ENCODE measurements at places on chromosomes 5 and 9.

- DNase-seq, result no peak
These were observed 93.8 kb upstream of the BNC2 start for GRCh38 chr9:16964228-16964627.

DNA sequence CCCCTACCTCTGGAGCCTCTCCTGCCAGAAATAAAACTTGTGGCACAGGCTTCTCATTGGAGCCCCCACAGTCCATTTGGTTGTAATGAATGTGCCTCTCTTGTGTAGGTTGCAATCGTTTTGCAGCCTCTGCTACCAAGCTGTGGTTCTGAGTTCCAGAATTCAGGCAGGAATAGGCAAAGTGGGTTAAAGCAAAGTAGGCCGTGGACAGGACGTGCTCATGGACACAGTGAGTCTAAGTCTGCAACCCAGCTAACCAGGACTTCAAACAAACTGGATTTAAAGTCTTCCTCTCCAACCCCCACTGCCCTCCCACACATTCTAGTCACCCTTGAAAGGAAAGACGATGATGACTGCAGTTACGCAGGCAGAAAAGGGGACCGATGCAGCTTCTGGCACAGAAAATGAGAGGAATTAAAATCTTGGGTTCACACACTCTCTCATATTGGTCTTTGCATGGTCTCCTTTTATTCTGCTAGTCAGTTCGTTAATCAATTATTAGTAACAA lies 260.0 kb downstream of the PIK3R1 start:
- DNase-seq, result no peak

DNA sequence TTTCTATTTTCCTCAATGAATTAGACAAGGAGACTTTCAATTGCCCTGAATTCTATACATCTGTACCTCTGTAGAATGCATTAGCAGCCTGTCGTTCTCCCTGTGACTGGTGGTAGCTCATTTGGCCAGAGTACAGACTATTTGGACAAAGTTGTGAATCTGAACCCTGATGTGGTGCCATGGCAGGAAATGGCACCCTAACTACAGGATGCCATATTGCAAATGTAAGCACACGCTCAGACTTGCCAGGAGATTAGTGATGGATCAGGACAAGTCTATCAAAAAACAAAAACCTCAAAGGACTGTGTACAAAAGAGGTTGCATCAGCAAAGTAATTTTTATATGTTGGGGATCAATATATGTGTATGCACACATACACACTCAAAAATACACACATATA lies 58.3 kb downstream of the SVEP1 start:
- no peak for DNase-seq

DNA sequence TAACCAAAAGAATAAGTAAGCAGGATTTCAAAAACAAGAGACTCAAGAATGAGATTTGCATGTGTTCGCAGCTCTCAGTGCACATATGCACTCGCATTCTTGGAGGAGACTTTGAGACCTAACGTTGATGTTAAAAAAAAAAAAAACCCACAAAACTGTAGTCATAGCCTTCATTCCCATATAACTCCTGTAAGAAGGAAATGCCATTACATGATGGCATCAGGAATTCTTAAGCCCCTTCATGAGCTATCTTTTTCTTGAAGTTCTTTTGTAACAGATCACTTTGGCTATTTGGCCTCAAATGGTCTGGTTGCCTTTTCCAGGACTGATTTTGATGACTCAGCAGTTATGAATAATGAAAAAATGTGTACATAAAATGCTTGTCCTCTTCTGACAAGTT lies 113.8 kb downstream of the ALDH1A1 start:
- DNase-seq, result no peak

- no peak for DNase-seq
These were observed 5.7 kb downstream of the LCN1 start for GRCh38 chr9:135526730-135527571.

DNA sequence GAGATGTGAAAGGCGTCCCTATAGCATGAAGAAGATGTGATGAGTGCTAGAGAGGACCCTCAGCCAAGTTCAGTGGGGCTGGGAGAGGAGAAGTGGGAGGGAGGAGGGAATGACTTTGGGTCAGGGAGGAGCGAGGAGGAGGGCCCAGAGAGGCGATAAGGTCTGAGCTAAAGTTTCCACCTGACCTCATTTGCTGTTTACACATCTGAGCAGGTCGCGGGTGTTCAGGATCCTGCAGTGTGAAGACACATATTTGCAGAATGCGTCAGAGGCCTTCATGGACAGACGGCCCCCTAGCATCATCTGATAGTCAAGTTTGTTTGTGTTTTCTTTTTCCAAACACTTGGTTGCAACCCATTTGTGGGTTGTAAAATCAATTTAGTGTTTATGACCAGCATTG lies 18.9 kb upstream of the IGFBPL1 start:
- DNase-seq, result no peak

GRCh38 chr5:54205918-54206317 lies 104.5 kb downstream of the ARL15 start:
- DNase-seq, result no peak

GRCh38 chr9:132074736-132075135 lies 4.9 kb downstream of the MED27 start:
- no peak for DNase-seq

GRCh38 chr5:32298059-32298415 lies 14.7 kb downstream of the MTMR12 start:
- no peak for DNase-seq

DNA sequence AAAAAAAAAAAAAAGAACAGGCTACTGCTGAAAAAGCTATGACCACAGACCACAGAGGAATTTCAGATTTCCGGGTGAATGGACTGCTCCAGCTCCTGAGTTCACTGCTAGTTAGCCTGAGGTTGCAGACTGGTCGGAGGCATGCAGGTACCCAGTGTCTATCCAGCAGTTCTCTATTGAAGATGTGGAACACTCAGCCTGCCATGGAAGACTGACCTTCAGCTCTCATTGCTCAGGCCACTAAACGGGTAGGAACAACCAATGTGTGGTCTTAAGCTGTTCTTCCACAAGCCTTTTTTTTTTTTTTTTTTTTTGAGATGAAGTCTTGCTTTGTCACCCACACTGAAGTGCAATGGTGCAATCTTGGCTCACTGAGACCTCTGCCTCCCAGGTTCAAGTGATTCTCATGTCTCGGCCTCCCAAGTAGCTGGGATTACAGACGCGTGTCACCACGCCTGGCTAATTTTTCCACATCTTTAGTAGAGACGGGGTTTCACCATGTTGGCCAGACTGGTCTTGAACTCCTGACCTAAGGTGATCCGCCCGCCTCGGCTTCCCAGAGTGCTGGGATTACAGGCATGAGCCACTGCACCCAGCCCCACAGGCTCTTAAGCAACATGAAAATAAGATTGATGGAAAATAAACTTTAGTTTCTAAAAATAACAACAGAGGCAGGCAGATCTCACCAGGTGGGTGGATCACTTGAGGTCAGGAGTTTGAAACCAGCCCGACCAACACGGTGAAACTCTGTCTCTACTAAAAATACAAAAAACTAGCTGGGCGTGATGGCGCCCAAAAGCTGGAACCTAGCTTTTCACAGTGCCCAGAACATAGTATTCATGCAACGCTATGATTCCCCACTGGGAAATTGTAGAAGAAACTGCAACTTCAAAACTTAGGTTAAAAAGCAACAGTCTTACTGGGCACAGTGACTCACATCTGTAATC lies 20.0 kb upstream of the NPM1 start:
- no peak for DNase-seq

GRCh38 chr5:61334868-61335615 lies 3.0 kb downstream of the ZSWIM6 start:
- DNase-seq, result no peak

- no peak for DNase-seq
These were observed 132.5 kb downstream of the CACNA1B start for GRCh38 chr9:138009803-138010690.
